ENCODE measurements at places on chromosomes 6 and 20.

DNA sequence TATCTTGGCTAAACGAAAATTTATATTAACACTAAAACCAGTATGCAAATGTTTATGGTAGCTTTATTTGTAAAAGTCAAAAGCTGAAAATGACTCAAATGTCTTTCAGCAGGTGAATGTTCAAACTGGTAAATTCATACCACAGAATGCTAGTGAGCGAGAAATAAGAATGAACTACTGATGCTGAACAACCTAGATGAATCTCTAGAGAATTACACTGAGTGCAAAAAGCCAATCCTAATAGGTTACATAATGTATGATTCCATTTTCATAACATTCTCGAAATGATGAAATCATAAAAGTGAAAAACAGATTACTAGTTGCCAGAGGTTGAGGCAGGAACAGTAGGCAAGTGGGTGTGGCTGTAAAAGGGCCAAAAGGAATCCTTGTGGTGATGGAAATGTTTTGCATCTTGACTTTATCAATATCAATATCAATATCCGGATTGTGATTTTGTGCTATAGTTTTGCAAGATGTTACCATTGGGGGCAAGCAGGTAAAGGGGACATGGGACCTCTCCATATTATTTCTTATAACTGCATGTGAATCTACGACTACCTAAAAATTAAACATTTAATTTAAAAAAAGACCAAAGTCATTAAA is 26.1 kb downstream of the ZNF311 start:
- no peak for DNase-seq

DNA sequence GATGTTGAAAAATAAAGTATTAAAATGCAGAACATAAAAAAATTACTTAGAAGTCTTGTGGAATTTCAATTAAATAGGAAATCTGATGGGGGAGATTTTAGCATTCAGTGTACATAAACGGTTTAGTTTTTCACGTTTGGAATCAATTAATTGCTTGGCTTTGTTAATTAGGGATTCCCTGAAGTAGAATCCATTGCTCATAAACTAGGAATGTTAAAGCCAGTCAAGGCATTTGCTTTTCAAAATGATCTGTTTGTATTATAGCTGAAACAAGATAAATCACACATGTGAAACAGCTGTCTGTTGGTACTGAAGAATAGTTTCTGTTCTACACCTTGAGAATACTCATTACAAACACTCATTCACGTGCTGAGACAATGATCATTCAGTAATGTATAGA is 297.9 kb downstream of the TBC1D7 start:
- no peak for DNase-seq

DNA sequence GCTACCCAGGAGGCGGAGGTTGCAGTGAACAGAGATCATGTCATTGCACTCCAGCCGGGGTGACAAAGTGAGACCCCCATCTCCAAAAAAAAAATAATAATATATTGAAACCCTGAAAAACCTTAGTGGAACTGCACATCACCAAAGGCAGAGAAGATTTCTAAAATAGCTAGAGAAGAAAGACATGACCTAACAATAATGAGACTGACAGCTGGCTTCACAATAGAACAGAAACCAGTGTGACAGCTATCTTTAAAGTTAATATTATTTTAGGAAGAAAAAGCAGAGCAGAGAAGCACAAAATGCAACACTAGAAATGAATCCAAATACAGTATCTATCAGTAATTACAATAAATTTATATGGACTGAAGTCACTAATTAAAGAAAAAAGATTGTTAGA is 67.1 kb upstream of the FLRT3 start:
- no peak for DNase-seq

DNA sequence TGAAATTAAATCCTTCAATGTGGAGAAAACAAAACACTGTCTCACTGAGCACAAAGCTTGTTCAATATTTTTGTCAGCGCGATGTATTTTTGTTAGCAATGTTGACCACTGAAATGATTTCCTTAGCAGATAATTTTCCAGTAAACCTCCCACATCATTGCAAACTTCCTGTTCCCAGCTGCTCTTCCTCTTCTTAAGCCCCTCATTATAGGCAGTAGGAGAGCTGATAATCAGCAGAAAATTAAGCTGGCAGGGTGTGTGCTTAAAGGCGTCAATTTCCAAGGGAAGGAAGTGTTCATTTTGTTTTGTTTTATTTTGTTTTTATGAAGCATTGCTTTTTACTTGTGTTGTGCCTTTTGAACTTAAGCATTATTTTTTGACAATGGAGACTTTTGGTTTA is 29.1 kb upstream of the TMEM14A start:
- DNase-seq, result no peak

DNA sequence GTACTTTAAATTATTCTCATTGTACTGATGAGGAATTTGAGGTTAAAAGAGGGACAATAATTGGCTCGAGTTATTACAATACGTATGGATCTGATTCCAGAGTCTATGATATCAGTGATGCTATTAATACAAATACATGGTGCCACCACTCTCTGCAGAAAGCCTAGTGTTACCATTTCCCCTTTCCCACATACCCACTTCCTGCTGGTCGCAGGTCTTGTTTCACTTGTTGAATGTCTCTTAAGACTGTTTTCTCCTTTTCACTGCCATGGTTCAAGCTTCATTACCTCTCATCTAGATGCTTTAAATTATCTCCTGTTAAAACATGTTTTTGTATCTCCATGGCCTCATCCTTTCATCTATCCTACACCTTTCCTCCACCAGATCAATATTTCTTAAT is 62.0 kb downstream of the FHL5 start:
- no peak for DNase-seq

GRCh38 chr20:24955045-24955444 is 6.0 kb downstream of the CST7 start:
- DNase-seq, result no peak

GRCh38 chr6:69843189-69843588 is 23.2 kb upstream of the COL19A1 start:
- DNase-seq, result no peak

GRCh38 chr6:127576874-127577273 is at the start of gene C6orf58:
Gene C6orf58 (plus strand): TSS chr6:127577174. CDS start chr6:127577186, 12 bp downstream.
- no peak for DNase-seq

DNA sequence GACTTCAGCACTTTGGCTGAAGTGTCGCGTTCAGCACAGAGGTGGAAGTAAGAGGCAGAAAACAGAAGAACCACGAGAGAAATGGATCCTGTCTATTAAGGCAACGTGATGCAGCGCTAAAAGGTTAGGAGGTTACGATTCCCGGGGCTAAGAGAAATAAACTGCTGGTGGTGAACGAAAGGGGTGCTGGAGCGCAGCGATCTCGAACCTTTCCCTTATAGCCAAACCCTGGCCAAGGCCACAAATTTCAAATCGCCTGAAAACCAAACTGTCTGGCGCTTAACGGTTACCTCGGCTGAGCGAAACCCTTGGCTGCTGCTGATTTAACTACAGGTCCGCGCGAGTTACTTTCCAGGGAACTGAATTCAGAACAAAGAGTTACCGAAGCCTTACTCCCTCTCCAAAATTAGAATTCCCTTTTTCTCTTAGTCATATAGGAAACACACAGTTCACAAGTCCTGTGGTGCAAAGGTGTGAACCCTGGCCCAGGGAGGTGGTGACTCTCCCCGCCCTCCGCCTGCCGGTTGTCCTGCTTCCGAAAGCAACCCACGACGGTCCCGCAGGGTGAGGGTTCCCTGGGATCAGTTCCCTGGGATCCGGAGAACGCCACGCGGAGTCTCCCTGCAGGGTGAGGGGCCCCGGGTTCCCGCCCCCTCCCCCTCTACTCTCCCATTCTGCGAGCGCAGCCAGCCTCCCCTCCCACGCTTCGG is 1.3 kb upstream of the SLC35D3 start:
- DNase-seq, result no peak

GRCh38 chr20:52150440-52151258 is 40.9 kb downstream of the ZFP64 start:
- DNase-seq, result no peak

- DNase-seq, result no peak
These were observed 67.5 kb upstream of the EDN1 start for GRCh38 chr6:12222405-12223366.

- DNase-seq, result no peak
These were observed 497.4 kb upstream of the EPHA7 start for GRCh38 chr6:93916716-93917115.

GRCh38 chr20:63403403-63404105 is 42.4 kb upstream of the CHRNA4 start:
- DNase-seq, result no peak

DNA sequence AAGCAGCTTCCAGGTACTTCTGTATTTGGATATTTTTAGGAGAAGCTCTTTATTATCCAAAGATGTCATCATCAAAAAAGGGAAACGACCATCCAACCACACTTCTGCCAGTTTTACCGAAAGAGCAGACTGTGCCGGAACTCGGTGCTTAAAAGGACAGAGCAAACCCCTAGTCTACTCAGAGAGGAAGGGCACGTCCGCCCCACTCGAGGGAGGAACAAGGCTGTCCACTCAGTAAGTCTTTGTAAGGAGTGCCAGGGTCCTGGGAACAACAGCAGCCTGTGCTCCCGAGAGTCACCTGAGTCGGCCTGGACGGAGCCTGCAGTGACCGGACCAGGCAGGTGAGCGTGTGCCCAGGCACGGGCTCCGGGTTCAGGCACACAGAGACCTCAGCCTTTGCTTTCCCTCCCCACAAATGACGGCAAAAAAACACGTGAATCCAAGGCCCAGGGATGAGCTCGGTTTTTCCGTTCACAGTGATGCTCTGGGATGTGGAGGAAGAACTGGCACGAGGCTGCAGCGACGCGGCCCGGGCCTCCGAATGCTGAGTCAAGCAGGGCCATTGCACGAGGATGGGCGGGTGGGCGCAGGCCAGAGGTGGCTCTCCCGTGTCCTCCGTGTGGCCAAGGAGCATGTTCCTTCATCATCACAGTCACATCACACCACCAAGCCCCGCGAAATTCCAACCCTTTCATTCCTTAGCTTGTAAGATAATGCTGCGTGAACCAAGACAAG is 17.4 kb upstream of the SLCO4A1 start:
- DNase-seq, result no peak

GRCh38 chr20:62788607-62789006 is 7.7 kb upstream of the MRGBP start:
- DNase-seq, result no peak

GRCh38 chr20:49446808-49447207 is 35.7 kb downstream of the KCNB1 start:
- DNase-seq, result no peak

GRCh38 chr6:25239059-25239458 is 40.1 kb upstream of the CARMIL1 start:
- DNase-seq, result no peak

DNA sequence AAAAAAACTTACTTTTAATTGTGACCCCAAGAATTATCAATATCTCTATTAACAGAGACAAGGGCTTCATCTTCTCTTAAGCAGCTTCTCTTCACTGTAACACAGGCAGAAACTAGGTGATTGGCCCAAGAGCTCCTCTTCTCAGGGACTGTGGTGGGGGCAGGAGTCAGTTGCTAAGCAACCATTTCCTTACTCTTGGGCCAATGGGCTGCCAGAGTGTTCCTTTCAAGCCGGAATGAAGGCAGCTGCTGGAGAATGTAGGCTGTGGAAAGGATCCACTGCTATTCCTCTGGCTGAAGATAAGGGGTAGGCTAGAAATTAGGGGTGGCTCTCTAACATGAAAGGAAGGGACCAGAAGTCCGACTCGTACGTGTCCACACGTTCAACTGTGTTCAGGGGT is at the start of gene SEL1L2:
Gene SEL1L2, minus strand, starts transcription at position 150 of the 400 bp plus-strand sequence. Its CDS starts 80 bp downstream, at position 70.
- no peak for DNase-seq

DNA sequence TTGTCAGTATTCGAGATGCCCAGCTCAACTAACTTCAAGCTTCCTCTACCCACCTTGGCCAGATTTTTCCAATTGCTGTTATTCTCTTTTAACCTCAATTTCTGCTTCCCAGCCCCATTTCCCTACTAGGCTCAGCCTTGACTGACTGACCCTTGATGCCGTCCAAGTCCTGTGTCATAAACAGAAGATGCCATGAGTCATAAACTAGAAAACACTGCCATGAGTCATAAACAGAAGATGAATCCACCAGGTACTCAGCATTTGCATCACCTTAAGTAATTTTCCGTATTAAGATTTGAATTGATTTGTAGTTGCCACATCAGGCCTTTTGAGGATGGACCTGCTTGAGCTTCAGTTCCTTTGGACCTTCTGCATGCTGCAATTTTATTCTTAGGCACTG is 123.8 kb downstream of the FAM83B start:
- DNase-seq, result no peak

DNA sequence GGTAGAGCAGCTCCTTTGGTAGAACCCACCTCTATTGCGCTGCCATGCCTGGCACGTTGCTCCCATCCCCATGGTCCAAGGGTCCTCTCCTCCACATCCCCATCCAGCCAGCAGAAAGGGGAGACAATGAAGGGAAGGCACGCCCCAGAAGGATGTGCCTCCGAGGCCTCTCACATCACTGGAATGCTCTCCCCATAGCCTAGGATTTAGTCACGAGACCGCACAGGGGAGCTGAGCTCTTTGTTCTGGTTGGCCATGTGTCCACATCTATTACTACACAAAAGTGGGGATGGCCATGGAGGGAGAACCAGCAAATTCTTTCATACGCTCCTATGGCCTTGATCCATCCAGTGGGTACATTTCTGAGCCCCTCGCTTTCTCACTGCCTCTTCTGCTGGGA is 60.5 kb upstream of the SALL4 start:
- DNase-seq, result no peak

GRCh38 chr20:18003897-18004296 is 35.1 kb downstream of the MGME1 start:
- DNase-seq, result no peak

GRCh38 chr6:119735530-119735929 is 386.0 kb upstream of the MAN1A1 start:
- no peak for DNase-seq

GRCh38 chr6:85614780-85615179 is 21.1 kb upstream of the SNX14 start:
- DNase-seq, result no peak

DNA sequence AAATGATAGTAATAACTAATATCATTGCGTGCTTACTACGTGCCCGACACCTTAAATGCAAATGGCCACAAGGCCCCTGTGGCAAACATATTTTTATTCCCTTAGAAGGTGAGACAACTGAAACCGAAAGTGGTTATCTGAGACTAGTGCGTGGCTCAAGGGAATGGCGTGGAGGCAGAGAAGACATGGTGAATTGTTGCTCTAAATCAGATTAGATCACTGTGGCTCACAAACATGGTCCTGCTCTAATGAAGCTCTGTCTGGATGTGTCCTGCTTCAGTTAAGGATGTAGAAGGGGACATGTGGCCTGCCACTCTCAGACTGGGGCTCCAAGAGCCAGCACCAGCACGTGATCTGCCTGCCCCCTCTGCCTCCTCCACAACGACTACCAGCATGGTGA is 124.2 kb upstream of the GMDS start:
- no peak for DNase-seq
